ENCODE measurements at places on chromosomes 4 and X.

GRCh38 chr4:67545199-67546003 is at the start of gene CENPC:
Gene CENPC, minus strand, starts transcription at chr4:67545503. Its CDS starts 148 bp downstream, at chr4:67545355.
- DNase-seq = peak; percentile 52

DNA sequence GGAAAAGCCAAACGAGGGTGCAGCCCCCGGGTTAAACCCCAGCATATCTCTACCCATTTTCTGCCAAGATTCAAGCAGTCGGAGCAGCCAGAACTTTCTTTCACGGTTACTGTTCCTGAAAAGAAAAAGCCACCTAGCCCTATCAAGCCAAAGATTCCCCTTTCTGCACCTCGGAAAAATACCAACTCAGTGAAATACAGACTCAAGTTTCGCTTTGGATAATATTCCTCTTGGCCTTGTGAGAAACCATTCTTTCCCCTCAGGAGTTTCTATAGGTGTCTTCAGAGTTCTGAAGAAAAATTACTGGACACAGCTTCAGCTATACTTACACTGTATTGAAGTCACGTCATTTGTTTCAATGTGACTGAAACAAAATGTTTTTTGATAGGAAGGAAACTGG is 20.0 kb downstream of the FGF5 start:
- no peak for DNase-seq

- DNase-seq = no peak
Measured at GRCh38 chrX:12421918-12422317, 283.6 kb downstream of the FRMPD4 start.

DNA sequence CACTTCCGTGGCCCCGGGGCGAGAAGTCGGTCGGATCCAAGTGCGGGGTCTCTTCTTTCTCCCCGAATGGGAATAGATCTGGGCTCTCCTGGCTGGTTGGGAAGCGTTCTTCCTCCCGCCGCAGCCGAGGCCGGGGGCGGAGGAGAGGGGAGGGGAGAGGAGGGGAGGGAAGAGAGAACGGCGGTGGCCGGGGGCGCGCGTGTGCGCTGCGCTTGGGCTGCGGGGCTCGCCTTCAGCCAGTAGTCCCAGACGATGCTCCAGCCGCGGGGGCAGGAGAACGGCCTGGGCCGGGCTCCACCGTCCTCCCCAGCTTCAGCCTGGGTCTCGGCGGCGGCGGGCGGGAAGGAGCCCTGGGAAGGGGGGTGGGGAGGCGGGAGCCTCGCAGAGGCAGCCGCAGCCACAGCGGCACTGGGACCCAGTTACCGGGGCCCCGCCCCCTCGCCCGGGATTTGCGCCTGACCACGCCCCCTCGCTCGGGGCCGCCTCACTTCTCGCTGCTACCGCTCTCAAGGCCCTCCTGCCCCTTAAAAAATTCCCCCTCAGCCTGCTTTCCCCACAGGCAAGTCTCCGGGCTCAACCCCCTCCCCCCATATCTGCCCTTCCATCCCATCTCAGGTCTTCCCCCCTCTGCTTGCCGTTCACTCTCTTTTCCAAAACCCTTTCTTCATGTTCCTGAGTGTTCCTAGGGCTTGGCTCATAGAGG is at the start of gene FGD1:
Gene FGD1, minus strand, starts transcription at position 421 of the 703 bp plus-strand sequence. CDS start 802 bp downstream, outside the sequence.
- peak; percentile 72 for DNase-seq

DNA sequence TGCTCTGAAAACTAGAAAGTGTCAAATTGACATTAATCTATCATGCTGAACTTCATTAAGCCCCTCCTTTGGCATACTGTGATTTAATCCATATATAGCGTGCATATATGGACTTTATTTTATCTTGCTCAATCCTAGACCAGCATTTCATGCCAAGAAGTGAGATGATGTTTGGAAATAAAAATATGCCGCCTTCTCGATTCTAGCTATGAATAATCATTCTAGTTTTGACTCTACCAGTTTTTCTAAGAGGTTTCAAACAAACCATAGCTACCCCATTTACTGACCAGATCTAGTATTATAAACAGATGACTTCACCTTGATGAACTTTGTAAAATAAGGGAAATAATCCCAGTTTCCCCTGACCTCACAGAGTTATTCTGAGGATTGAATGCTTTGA is 95.0 kb downstream of the ARX start:
- DNase-seq = no peak

DNA sequence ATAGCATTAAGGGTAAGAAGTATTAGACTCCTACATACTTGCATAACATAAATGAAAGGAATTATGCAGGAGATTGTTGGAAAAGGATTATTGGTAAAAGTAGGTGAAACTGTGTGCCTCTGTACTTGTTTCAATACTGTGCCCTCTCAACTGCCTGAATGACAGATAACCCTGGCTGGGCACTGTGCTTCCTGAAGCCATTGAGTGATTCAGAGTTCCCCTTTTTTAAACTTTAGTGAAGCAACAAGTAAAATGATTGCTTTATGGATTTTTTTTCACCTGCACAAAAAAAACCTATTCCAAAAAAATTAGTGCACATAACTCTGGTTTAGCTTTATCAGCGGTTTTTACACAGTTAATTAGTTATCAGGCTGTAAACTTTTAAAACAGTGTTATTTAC is 204.8 kb downstream of the TRAM1L1 start:
- DNase-seq = no peak

DNA sequence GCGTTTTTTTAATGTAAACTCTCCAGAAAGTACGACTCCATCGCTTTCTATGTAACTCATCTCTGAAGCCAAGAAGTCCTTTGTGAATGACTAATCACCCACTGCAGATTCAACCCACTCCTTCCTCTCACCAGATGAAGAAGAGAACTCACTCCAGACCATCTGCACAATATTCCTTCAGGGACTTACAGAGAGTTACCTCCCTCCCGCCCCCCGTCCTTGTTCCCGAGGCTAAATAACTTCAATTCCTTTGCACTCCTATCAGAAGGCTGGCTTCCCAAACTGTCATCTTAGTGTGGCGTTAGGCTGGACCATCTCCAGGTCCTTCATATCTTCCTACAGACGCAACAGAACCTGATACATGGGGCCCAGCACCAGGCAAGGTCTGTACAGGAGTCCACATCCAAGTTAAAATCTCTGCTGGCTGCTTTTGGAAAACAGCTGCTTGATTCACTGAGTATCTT is 82.4 kb downstream of the AFAP1 start:
- DNase-seq = no peak

GRCh38 chr4:147044241-147044640 is 98.6 kb upstream of the TTC29 start:
- no peak for DNase-seq

DNA sequence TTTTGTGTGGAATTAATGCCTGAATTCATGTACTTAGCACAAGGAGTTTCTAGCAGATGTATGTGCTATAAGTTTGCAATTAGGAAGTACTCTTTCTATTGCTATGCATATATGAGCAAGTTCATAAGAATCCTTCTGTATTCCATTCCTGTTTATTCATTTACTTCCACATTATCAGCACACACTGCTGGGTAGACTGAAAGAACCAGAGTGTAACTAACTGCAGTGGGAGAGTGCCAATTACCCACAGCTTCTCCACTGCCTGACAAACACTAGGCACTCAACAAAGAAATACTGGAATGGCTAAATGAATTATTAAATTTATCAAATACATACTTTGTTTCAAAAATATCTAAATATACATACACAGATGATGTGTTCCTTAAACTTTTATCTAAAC is 219.6 kb downstream of the CAMK2D start:
- no peak for DNase-seq

GRCh38 chr4:25029479-25030276 is 1.1 kb downstream of the LGI2 start:
- DNase-seq = no peak

DNA sequence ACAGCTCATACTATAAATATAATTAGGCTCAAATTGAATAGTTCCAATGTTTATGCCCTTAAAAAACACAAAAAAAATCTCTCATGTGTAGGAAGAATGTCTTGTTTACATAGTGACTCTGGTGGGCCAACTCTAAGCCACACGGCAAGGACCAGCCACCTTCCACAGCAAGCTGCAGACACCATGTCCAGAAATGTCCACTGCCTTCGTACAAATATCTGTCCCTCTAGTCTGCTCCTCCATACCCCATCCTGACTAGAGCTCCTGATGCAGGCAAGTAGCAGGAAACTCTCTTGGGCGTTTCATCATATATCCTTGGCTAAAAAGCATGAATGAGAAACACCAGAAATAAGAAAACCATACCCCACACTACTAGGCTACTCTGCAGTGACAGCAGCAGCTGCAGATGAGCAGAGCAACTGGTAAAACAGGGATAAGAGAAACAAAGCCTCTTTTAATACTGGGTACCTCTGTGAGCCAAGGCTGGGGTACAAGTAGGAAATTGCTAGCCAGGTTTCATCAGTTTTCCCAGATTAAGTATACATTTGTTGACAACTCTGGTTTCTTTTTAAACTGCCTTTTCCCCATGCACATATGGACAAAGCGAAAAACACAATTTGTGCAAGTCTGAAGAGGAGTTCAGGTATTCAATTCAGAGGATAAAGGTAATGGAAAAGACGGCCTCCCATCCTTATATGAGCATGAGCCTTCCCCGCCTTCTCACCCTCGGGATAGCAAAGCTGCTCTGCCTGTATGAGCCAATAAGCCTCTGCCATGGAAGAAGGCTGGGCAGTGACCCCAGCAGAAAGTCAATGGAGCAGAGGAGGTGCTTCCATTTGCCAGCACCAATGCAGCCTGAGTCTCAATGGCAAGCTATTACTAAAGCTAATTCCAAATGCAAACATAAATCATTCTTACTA is 245.4 kb downstream of the DCLK2 start:
- DNase-seq = no peak

DNA sequence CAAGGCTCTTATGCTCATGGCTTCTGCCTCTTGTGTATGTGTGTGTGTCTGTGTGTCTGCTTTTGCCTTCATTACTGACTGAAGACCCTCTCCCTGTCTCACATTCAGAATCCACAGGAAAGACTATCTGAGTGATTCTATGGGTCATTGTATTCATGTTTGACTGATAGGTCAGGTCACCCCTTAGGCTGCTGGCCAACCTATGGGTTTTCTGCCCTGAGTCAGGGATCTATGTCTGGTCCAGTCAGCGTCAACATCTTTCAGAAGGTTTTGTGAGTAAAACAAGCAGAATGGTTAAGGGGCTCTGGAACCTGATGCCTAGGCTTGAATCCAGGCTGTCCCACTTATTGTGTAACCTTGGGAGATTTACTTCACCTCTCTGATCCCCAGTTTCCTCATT is 30.5 kb downstream of the NHSL2 start:
- no peak for DNase-seq

DNA sequence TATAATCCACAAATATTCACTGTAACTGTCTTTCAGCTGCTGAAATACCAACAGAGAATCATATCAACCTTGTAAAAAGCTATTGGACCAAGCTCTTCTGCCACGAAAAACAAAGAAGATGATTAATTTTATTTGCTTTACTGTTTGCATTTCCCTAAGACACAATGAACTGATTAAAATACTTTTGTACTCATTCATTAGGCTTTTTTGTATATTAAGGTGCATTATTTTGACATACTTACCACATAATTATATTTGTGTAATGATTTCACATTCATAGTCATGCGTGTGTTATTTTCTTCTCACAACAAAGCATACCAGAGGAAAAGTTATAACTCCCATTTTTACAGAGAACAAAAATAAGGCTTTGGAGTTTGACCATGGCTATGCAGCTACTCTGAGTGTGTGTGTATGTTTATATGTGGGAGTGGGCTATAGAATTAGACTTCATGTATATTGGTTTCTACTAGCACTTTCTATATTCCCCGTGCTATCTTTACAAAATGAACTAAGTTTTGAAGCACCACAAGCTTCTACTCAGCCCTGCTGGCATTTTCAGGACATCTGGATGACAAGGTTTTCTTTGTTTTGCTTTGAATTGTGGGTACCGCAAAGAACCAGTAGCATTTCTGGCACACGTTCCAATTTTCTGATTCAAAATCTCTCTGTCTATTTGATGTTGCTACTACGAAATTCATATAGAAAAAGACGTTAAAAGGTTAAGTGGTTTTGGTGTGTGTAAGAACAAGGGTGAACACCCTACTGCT is 11.0 kb upstream of the FGF5 start:
- DNase-seq = no peak

GRCh38 chr4:174107746-174108354 is 175.6 kb downstream of the FBXO8 start:
- no peak for DNase-seq

DNA sequence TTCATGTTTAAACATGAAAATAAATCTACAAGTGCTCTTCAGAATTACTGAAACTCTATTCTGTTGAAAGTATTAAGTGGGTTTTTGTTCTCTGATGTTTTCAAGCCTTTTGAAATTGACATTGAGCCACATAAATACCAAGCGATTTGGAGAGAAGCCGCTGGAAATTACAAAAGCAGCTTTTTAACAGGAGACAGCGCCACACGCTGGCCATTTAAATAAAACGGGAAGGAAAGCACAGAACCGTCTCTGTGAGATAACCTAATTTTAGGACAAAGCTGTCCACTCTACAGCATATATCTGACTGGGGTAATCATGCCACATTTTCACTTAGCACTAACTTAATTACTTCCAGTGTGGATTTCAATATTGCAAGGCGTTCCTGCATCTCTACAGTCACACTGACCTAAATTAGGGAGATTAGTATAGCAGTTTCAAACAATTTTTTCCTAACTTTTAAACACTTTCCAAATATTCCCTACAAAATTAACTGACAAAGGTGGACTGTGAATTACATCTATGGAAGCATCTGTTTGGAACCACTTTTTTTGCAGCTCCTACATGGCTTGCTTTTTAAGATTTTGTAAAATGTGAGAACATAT is 6.8 kb upstream of the ANOS1 start:
- DNase-seq = no peak

GRCh38 chrX:112642349-112642748 is 37.4 kb downstream of the LHFPL1 start:
- no peak for DNase-seq

- no peak for DNase-seq
Measured at GRCh38 chrX:49174723-49175122, 3.0 kb downstream of the PLP2 start.

DNA sequence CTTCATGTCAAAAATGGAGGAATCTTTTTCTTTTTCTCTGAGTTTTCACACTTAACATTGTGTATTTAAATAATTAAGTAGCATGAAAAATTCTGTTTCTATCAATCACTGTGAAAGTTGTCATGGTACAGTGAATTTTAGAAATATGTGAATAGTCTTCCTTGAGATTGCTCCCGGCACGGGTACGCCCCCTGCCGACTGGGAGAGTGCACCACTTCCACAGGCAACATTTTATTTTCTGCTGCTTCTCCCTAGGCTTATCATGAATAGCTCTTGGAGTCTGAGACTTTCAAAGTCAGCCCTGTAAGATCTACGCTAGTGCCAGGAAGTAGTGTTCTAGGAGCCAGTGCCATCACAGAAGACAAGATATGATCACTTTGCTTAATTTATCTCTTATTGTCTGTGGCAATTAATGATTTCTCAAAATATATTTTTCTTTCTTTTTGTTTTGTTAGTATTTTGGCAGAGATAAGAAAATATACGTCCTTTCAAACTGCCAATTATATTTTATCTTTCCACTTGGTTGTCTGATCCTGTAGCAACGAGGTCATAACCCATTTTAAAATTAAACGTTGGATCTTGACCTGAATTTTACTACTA is 763.8 kb upstream of the AADAT start:
- peak; percentile 19 for DNase-seq

GRCh38 chrX:18174971-18175370 is 45.7 kb downstream of the BEND2 start:
- DNase-seq = no peak
